HuH-7.5 (cell line): ENCODE measurements at places on chromosomes 7 and 10.

- DNase-seq = no peak
These were observed 29.3 kb downstream of the AP3M1 start for GRCh38 chr10:74121368-74121767.

GRCh38 chr10:15864419-15864818 lies 4.1 kb upstream of the MINDY3 start:
- DNase-seq = no peak

GRCh38 chr7:134457210-134457609 lies 1.7 kb downstream of the AKR1B1 start:
- no peak for DNase-seq

DNA sequence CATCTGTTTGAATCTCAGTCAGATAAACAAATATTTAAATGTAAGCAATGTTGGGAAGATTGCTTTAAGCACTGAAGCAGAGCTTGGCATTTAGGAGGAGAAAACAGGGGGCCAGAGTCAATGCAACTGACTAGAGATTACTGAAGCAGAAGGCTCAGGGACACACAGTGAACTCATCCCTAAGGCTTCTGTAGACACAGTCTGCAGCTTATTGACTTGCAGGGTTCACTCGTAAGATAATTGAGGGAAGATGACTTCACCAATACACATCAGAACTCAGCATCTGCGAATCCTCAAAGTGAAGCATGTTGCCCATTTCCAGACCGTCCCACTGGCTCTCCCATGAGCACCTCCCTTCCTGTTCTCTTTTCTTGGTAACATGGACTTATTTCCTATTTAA lies 363.4 kb upstream of the PFKP start:
- no peak for DNase-seq

DNA sequence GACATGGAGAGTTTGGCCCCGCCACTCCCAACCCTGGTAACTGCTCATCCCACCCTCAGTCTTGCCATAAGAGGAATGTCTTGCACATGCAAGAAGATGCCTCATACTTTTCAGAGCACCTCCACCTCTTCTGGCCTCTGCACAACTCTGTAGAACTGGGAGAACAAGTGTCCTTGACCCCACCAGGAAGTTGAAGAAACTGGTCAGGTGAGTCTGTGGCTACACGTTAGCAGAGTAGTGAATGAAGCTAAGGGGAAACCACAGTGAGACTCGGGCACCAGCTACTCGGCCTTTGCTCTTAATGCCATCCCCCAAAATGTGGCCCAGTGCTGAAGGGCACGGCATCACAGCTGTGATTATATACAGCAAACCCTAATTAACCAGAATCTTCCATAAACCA lies 110.1 kb downstream of the ARID5B start:
- no peak for DNase-seq

GRCh38 chr7:49093218-49093617 lies 168.9 kb downstream of the CDC14C start:
- no peak for DNase-seq

GRCh38 chr10:92751827-92752226 lies 62.1 kb downstream of the HHEX start:
- DNase-seq = no peak

DNA sequence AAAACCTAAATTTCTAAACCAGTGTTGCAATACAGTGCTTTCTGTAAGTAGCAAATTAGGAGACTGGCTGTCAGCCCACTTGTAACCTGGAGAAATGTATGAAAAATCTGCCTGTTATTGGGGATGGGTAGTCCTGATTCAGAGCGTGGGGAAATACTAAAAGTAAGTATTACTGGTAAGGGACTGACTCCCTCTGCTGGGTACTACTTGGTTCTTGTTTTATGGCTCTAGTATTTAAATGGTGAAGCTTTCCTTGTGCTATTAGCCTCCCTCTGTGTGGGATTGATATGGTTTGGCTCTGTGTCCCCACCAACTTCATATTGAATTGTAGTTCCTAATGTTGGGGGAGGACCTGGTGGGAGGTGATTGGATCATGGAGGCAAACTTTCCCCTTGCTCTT lies 886.1 kb downstream of the SORCS1 start:
- DNase-seq = no peak

DNA sequence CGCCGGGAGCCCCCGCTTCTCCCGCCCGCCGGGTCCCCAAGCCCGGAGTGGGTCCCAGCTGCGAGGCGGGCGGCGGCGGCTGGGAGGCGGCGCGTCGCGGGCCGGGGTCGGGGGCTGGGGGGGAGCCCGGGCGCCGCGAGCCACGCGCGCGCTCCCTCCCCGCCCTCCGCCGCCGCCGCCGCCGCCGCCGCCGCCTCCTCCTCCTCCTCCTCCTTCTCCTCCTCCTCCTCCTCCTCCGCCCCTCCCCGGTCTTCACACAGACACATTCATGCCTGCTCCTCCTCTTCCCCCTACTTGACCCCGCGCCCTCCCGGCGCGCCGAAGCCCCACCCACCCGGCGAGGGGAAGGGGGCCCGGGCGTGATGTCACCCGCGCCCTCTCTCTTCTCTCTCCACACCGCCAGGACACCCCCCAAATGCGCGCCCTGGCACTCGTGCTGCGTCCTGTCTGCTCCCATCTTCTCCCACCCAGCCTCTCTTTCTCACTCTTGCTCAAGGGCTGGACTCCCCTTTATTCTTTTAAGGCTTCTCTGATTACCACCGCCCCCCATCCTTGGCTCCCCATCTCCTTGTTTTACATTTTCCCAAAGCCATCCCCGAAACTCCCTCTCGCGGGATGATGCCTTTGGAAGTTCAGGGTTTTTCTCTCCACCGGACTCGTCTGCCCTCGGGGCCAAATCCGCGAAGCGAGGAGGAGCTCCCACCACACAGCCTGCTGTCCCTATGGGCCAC lies 967 bp upstream of the GLI3 start:
- DNase-seq = no peak

DNA sequence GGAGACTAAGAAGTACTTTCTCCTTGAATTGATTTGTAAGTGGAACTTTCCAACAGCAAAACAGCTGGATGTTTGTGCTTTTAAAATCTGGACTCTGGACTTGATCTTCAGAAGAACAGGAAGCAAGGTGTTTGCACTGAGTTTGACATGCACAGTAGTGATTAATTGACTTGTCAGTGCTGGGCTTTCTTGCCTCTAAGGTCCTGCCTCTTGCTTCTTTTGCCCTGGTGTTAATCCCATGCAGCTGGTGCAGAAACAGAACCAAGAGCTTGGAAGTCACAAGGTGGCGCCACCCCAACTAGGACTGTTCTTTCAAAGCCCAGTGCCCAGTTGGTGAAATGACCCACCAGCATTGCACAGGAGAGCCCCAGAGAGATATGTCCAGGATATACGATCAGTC lies 66.8 kb upstream of the SEPHS1 start:
- peak; percentile 59 for DNase-seq

DNA sequence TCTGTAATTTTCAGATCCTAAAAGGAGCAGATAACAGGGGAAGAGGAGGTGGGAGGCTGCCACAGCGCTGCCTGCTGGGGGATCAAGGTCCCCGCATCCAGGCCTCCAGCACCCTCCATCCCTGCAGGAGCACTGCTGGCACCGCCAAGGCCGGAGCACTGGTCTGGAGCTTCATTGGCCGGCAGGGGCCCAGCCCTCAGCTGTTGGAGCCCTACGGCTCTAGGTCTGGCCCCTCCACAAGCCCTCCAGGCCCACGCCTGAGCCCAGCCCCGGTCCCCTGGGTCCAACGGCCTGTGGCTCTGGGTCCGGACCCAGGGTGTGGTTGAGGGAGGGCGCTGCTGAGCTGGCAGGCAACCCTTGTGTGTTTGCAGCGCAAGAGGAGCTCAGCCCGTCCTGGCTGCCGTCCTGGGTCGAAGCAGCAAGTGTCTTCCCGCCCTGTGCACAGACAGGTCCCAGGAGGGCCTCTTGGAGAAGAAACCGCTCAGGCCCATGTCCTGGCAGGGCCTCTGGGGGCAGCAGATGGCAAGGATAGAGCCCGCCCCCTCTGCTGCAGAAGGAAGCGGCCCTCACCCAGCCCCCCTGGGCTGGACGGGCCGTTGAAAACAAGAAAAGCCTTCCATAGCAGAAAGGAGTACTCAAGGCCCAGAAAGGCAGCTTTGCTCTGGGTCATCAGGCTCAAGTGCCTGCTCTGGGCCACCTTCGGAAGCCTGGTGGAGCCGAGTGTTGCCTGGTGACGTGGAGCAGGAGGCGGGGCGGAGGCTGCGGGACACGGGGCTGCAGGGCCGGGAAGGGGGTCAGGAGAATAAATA lies 54.3 kb upstream of the TNRC18 start:
- no peak for DNase-seq

DNA sequence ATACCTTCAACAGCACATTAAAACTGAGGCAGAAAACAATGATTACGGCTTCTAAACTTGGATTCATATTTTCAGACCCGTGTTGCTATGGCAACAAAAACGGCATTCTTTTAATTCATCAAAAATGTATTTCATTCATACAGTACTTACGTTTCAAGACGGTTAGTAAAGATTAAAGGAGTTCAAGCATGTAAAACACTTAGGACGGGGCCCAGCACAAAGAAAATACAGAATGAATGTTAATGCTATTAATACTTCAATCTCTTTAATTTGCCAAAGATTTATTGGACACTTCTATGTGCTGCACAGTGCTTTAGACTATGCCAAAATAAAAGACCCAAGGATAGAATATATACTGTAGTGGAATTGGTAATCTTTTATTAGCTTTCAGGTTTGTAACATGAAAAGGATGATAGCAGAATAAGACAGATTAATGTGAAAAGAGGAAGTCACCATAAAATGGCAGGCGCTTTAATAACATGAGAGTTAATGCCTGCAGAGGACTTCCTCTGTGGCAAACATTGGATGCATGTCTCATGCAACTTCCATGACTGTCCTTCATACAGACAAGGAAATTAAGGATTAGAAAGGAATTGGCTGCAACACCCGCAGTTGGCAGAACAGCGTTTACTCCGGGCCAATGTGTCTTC lies 201.6 kb upstream of the KLF6 start:
- no peak for DNase-seq

DNA sequence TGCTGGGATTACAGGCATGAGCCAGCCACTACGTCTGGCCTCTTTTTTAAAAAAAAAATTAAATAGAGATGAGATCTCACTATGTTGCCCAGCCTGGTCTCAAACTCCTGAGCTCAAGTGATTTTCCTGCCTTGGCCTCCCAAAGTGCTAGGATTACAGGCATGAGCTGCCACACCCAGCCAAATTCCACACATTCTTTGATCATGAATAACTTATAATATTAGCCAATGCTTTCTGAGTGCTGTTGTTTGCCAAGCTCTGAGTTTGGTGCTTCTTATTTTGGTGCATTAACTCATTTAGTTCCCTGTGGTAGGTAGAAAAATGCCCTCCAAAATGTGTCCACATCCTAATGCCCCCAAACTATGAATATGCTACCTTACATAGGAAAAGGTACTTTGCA lies 47.2 kb upstream of the MKI67 start:
- DNase-seq = no peak

- DNase-seq = peak; percentile 75
These were observed 588 bp upstream of the PAOX start for GRCh38 chr10:133378251-133379096.

DNA sequence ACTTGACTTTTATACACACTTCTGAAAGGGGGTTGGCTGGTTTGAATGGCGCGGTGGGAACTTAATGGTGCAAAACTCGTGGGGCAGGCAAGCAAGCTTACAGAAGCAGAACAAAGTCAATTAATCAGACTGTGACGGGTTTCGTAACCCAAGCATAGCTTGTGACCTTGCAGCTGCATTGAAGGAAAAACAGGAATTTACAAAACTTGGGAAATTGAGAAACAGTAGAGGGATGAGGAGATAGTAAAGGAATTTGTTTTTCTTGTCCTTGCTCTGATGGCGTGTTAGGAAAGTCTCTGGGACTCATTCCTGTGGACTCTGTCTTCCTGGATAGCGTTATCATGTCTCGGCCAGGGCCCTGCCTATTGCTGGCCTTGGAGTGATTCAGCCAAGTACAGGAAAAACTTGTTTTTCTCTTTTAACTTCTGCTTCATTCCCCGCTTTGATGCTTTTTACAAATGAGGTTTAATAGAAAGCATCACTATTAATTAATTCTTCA lies 220.0 kb upstream of the KCND2 start:
- peak; percentile 22 for DNase-seq

DNA sequence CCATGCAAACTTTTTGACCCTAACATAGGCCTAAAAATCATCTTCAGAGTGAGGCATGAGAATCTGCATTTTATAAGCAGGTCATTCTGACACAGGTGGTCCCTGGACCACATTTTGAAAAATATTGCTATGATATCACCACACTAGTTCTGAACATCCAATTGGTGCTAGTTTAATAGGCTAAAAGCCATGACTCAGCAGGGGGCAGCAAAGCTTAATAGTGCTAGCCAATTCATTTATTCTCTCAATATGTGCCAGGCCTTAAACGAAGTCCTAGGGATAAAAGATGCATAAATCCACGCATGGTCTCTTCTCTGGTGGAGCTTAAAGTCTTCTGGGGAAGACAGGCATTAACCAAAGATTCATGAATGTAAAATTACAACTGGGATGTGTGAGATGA lies 10.2 kb upstream of the SLC25A28 start:
- no peak for DNase-seq

DNA sequence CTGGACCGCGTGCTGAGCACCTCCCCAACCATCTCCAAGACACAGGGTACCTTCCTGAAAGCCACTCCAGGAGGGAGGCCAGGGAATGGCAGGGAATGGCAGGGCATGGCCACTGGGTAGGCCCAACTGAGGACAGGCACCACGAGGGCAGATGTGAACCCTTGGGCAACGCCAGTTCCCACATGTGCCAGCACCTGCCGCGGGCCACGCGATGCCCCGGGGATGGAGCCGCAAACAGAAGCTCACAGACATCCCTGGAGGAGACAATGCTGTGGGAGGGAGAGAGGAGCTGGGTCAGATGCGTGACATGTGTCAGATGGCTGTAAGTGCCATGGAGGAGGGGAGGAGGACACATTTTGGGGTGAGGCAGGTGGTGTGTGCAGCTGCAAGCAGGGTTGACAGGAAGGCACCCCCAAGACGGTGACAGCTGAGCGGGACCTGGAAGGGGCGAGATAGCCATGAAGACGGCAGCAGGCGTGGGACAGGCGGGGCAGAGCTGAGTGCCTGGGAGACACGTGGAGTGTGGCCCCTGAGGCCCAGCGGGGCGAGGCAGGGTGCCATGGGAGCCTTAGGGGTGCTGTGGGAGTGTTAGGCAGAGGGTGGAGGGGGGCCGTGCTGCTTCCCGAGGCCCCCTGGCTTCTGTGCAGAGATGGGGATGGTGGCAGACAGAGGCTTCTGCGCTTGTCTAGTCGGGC lies 27.7 kb downstream of the IQCE start:
- DNase-seq = no peak

DNA sequence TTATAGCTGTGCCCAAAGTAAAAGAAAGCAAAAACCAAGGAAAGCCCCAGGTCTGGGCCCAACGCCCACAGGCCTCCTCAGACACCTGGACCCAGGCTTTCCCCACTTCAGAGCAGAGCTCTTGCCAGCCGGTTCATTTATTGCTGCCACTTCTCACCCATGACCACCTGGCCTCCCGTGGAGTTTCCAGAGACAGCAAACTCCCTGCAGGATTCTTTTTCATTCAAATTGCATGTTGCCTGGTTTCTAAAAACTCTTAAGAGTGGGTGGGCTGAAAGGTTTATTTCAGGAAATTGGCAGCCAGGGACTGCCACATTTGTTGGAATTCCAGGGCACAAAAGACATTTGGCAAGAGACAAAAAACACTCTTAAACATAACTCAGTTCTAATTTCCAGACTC lies 4.7 kb downstream of the VOPP1 start:
- DNase-seq = no peak

GRCh38 chr10:15797346-15797745 lies 63.0 kb downstream of the MINDY3 start:
- DNase-seq = no peak
